ENCODE measurements at places on chromosomes 12 and 14.

DNA sequence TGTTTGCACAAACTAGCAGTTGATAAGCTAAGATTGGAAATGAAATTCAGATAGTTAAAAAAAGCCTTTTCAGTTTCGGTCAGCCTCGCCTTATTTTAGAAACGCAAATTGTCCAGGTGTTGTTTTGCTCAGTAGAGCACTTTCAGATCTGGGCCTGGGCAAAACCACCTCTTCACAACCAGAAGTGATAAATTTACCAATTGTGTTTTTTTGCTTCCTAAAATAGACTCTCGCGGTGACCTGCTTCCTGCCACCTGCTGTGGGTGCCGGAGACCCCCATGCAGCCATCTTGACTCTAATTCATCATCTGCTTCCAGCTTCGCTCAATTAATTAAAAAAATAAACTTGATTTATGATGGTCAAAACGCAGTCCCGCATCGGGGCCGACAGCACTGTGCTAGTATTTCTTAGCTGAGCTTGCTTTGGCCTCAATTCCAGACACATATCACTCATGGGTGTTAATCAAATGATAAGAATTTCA, 335.6 kb downstream of the TMEM121 start:
- DNase-seq: peak; percentile 0

- DNase-seq: no peak
Measured at GRCh38 chr14:75242546-75243273, 35.9 kb upstream of the FOS start.

- no peak for DNase-seq
Measured at GRCh38 chr12:482061-482460, 22.3 kb downstream of the B4GALNT3 start.

- DNase-seq: no peak
Measured at GRCh38 chr12:10171973-10172728, at the start of gene OLR1. TSS of gene OLR1 (minus strand) at chr12:10172132. CDS start at chr12:10172077, 55 bp downstream.

GRCh38 chr12:69658203-69658602, 40.9 kb downstream of the BEST3 start:
- no peak for DNase-seq

DNA sequence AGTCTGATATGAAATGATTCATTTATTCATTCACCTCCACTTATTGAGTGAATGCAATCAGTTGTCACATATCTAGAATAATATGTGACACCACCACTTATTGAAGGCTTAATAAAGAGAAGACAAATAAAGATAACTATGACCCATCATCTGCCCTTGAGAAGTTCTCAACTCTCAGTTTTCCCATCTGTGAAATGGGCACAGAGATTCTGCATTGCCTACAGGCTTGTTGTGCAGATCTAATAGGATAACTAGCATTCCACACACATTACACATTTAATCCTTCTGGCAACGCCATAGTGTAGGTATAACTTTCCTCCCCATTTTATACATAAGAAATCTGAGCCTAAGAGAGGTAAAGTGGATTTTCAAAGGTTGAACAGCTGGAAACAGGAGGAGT, 84.2 kb upstream of the FICD start:
- DNase-seq: no peak

GRCh38 chr12:42679466-42679865, 89.9 kb upstream of the PRICKLE1 start:
- no peak for DNase-seq

GRCh38 chr12:122013791-122014590, 7.7 kb upstream of the BCL7A start:
- DNase-seq: no peak

DNA sequence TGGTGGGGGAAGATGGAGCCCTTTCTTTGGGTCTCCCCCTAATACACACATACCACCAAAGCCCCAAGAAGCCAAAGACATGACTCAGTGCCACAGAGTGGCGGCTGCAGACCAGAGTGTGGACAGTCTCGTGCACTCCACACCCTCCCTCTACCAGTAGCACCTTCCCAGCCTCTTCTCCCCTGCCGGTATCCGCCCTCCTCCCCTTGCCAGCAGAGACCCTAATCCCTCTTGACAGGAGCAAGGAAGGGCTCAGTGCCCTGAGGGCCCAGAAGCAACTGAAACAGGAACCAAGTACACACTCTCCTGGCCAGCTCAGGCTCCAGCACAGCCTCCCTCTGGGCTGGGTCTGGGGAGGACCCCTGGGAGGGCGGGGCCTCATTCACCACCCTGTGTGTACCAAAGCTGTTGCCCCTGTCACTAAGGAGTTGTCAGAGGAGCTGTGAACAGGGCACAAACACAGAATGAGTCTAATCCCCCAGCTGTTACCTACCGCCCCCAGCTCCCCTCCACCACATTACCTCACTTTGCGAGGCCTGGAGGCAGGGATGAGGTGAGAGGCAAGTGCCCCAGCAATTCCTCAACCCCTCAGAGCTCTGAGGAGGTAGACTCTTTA, 8.2 kb downstream of the SPRYD3 start:
- no peak for DNase-seq

GRCh38 chr12:108605000-108605689, 7.3 kb upstream of the TMEM119 start:
- no peak for DNase-seq

DNA sequence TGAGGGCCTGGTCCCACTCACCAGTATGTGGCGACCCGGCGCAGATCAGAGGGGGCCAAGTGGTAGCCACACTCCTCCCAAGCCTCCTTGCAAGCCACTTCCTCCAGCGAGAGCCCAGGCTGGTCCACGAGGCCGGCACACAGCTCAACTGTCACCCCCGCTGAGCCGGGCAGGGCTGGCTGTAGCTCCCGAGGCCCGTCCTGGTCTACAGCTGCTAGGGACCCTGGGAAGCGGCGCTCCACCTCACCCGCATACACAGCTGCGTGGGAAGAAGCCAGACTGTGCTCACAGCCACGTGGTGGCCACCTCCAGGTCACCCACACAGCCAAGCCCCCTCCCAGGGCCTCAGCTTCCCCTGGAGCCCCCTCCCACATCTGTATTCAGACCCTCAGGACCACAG, 4.6 kb downstream of the NUDT14 start:
- DNase-seq: no peak

DNA sequence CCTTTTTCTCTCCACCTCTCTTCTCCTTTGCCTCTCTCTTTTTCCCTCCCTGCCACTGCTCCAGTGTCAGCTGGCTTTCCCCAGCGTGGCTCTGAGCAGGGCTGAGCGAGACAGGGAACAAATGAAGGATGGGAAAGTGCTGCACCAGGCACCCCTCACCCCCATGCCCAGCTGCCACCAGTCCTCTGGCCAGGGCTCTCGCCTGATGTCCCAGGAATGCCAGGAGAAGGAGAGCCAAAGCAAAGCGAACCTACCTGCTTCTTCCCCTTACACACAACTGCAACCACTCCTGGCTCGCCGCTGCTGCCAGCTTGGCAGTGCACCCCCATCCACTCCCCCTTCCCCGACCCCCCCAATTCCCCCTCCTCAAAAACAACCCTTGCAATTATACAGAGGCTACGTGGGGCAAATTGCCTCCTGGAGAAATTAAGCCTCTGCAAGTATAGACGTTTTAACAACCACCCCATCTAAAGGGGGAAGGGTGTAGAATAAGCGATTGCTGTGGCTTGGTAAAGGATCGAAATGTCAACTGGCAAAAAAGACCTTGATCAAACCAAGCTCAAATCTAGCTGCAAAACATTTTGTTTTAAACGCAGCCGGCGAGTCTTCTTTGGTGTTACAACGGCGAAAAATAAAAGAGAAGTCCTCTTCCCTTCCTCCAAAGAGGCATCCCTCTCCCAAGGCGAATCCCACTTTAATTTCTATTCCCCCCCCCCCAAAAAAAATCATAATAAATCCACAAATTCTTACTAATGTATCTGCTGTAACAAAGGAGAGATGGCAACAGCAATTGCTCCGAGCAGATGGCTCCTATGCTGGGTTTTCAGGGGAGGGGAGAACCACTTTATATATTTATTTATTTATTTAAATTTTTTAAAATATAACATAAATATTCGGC, 2.9 kb downstream of the BCL11B start:
- DNase-seq: no peak

DNA sequence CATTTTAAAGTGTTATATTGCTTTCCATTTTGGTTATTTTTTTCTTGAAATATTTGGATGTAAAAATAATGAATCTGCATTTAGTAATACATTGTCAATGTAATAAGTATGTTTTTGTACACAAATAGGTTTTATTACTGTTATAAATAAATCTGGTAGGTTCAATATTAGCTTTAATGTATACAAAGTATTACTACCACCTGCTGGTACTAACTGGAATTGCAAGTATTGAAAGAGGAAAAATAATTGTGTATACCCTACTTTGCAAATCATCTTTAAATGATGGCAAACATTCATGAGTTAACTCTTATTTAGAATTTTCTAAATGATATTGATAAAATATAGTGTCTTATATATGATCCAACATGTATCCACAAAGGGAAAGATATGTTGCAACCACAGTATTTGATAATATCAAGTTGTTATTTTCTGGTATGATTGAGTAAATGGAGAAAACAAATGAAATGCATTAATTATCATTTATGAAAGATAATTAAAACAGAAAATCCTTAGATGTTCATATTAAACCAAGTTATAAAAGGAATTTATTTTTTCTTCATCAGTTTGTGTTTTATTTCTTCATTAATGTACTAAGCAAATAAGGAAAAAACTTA, 3.2 kb downstream of the OR4K2 start:
- DNase-seq: no peak

GRCh38 chr12:19872621-19873540, 433.6 kb downstream of the AEBP2 start:
- no peak for DNase-seq

GRCh38 chr14:104187121-104187889, 48.9 kb downstream of the KIF26A start:
- DNase-seq: no peak

- DNase-seq: no peak
Measured at GRCh38 chr14:98181768-98182167, 1090.2 kb downstream of the BCL11B start.

- DNase-seq: no peak
Measured at GRCh38 chr12:91189516-91189915, 6.9 kb upstream of the DCN start.

DNA sequence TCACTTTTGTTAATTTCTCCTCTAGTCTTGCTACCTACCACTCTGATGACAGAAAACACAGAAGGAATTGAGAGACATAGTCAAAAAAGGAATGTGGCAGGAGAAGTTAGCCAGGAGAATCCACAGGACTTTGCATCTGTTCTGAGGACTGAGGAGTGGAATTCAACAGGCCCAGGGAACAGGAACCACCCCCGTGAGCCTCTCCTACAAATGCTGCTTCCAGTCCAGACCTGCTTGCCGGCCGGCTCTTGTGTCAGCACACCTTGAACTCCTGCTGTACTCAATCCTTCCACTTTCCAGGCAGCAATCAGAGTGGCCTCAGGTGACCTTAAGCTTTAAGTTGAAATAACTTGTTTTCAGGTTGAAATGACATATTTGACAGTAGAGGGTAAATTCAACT, 903.1 kb downstream of the BCL11B start:
- no peak for DNase-seq

DNA sequence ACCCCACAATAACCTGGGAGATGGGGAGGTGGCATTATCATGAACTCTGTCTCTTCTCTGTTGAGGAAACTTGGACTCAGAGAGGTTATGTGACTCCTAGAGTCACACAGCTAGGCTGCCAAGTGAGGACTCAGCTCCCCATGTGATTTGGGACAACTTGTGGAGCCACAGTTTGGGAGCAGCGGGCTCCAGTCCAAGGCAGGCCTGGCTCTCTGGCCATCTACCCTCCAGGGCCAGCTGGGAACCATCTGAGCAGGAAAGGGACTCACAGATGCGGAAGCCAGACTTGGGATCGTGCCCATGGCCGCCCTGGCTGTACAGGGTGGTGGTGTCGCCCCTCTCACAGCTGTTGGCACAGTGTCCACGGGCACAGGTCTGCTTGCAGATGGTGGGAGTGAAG, 59.1 kb downstream of the ISCA2 start:
- DNase-seq: no peak

DNA sequence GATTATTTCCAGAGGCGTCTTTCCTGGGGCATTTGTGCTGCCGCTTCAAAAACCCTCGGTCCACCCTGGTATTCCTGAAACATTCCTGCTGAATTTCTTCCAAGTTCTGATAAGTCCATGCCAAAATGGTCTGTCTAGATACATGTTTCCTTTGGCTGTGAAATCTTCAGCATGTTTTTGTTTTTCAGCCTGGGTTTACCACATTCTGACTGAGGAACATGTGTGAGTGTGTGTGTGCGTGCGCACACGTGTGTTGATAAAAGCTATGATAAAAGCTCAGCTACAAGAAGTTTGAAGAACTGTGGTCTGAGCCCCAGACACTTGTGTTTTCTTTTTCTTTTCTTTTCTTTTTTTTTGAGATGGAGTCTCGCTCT, 22.4 kb downstream of the ANKRD9 start:
- no peak for DNase-seq

GRCh38 chr14:41549821-41550607, 56.7 kb upstream of the LRFN5 start:
- no peak for DNase-seq

DNA sequence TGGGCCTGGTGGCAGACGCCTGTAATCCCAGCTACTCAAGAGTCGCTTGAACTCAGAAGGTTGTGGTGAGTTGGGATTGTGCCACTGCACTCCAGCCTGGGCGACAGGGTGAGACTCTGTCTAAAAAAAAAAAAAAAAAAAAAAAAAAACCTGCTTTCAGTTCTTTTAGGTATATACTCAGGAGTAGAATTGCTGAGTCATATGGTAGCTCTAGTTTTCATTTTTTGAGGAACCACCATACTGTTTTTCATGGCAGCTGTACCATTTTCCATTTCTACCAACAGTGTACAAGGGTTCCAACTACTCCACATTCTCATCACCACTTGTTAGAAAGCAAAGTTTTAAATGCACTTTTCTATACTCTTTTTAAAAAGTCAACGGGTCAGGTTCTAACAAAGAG, 119.8 kb downstream of the DPF3 start:
- DNase-seq: no peak

- DNase-seq: no peak
Measured at GRCh38 chr14:99950181-99950580, 115.0 kb upstream of the EVL start.

- DNase-seq: no peak
Measured at GRCh38 chr14:24574206-24574774, 1.8 kb downstream of the CTSG start.

DNA sequence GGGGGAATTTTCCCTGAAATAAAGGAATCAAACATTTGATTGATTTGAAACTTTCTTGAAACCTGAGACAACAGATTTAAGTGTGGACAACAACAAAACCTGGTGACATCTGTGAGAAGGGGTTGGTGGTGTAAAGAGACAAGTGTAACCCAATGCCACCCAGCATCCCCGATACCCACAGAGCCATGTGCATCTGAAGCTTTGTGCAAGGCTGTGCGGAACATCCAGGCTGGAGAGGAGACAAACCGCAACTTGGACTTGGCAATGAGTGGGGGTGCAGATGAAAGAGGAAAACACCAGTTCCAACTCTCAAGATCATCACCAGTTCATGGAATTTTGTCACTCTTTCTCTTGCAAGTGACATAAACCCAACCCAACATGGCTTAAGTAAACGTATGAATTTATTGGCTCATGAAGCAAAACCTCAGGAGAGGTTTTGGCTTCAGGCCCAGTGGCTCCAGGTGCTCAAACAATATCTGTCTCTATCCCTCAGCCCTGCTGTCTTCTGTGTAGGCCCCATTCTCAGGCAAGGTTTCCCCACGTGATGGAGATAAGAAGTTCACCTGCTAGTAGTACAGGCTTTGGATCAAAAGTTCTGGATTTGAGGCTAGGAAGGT, 55.2 kb upstream of the NTF3 start:
- DNase-seq: no peak

Measured in T-helper 1 cell (primary cell).